ENCODE measurements at places on chromosomes 12 and 14.

GRCh38 chr14:56417173-56417572, 162.4 kb upstream of the TMEM260 start:
- DNase-seq: no peak

GRCh38 chr14:103225062-103225461, 101.8 kb downstream of the TNFAIP2 start:
- no peak for DNase-seq

GRCh38 chr12:54196396-54196795, 7.6 kb upstream of the SMUG1 start:
- DNase-seq: peak; percentile 28

GRCh38 chr14:49249022-49249421, 337.2 kb downstream of the RPS29 start:
- DNase-seq: peak; percentile 53

GRCh38 chr12:110369992-110370391, 33.5 kb downstream of the ANAPC7 start:
- DNase-seq: no peak

- peak; percentile 14 for DNase-seq
Observed at GRCh38 chr12:1197264-1198018, 206.4 kb downstream of the ERC1 start.

DNA sequence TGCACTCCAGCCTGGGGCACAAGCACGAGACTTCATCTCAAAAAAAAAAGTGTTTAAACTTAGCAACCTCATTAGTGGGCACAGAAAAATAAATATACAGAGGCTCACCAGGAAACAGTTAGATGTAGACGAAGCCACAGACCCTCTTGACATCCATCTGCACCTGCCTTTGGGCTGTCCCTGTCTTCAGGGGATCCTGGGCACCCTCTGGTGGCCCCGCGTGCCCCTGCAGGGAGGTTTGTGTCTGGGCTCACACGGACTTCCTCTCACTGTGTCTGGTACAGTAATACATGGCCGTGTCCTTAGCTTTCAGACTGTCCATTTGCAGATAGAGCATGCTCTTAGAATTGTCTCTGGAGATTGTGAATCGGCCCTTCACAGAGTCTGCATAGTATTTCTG, 916.5 kb downstream of the TMEM121 start:
- DNase-seq: no peak

- DNase-seq: no peak
Observed at GRCh38 chr12:102781117-102781516, 135.9 kb downstream of the PAH start.

DNA sequence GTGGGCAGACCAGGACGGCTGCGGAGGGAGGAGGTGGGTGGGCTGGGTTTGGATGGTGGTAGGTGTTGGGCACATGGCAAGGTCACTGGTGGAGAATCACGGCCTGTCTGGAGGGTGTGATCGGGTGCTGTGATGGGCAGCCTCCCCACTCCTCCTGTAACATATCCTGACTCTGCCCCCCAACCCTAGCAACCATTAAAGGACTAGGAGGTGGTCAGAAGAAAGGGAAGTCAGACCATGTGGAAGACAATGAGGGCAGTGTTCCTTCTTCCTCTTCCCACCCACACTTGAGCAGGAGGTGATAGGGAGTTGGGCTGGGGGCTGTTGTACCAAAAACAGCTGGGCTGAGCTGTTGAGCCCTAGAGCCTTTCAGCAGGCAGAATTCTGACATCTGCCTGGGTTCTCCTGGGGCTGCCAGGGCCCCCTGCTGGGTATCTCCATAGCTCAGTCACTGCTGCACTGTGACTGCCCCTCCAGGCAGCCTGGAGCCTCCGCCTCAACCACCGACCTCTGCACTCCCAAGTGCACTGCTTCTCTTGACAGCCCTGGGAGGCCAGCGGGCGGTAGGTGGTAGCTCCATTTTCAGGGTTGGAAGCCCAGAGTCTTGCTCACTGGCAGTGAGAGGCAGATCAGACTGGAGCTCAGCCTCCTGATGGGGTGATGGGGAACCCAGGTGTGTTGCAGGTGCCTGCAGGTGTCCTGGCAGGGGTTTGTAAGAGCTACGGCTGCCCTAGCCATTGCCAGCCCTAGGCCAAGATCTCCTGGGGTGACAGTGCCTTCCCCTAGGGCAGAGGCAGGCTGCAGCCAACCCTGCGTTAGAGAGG, 15.4 kb downstream of the VASH1 start:
- no peak for DNase-seq
